Muscle of arm (tissue), 14 donors: ENCODE measurements at places on chromosomes 11 and 22. TPM values are rescaled to one million over a fixed set of nuclear protein-coding genes. Genes with fewer than 3 reads are reported as not detected.

Gene NRXN2
- polyA plus RNA-seq: 26.9 TPM

Gene CHST1
- 12.6 TPM for polyA plus RNA-seq

Gene ATXN10
- polyA plus RNA-seq: 229 TPM

Gene PLEKHA7
- 4.9 TPM for polyA plus RNA-seq

Gene TESMIN
- not detected for polyA plus RNA-seq

Gene VWCE
- 5.2 TPM for polyA plus RNA-seq

Gene CCDC116
- polyA plus RNA-seq: not detected

Gene PLAAT5
- 6.6 TPM for polyA plus RNA-seq

Gene C1QTNF4
- 6.0 TPM for polyA plus RNA-seq

Gene PLAAT2
- polyA plus RNA-seq: not detected

Gene HPX
- polyA plus RNA-seq: 2.0 TPM

Gene HTR3A
- not detected for polyA plus RNA-seq

Gene KCNQ1OT1
- 2.3 TPM for polyA plus RNA-seq

Gene CDC42EP1
- not detected for polyA plus RNA-seq

Gene CARD16
- polyA plus RNA-seq: 16.7 TPM

Gene RFPL3
- polyA plus RNA-seq: not detected

Gene TRPC6
- 21.4 TPM for polyA plus RNA-seq

Gene KIF18A
- 6.1 TPM for polyA plus RNA-seq

Gene BATF2
- 0.40 TPM for polyA plus RNA-seq

Gene ROBO4
- 23.1 TPM for polyA plus RNA-seq

Gene LRRC4C
- 2.2 TPM for polyA plus RNA-seq
